Activated naive CD4-positive, alpha-beta T cell treated with Interleukin-2 at 50 U/mL for 16 hours (primary cell): ENCODE measurements at places on chromosomes 13 and 19.

GRCh38 chr13:30585748-30586262 is 31.9 kb upstream of the USPL1 start:
- DNase-seq: no peak

DNA sequence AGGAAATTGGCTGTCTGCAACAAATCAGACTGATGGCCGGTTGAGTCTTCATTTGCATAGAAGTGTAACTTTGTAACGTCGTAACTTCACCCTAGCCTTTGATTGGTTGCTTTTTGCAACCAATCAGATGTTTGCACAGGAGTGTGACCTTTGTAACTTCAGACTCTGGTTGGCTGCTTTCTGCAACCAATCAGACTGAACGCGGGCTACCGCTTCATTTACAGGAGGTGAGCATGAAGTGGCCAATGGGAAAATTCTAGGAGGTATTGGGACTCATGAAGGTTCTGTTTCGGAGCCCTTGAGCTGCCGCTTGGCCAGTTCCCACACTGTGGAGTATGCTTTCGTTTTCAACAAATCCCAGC is 441 bp upstream of the ZNF559 start:
- DNase-seq: peak; percentile 49

GRCh38 chr19:4640247-4641000 is 1.1 kb downstream of the TNFAIP8L1 start:
- no peak for DNase-seq

DNA sequence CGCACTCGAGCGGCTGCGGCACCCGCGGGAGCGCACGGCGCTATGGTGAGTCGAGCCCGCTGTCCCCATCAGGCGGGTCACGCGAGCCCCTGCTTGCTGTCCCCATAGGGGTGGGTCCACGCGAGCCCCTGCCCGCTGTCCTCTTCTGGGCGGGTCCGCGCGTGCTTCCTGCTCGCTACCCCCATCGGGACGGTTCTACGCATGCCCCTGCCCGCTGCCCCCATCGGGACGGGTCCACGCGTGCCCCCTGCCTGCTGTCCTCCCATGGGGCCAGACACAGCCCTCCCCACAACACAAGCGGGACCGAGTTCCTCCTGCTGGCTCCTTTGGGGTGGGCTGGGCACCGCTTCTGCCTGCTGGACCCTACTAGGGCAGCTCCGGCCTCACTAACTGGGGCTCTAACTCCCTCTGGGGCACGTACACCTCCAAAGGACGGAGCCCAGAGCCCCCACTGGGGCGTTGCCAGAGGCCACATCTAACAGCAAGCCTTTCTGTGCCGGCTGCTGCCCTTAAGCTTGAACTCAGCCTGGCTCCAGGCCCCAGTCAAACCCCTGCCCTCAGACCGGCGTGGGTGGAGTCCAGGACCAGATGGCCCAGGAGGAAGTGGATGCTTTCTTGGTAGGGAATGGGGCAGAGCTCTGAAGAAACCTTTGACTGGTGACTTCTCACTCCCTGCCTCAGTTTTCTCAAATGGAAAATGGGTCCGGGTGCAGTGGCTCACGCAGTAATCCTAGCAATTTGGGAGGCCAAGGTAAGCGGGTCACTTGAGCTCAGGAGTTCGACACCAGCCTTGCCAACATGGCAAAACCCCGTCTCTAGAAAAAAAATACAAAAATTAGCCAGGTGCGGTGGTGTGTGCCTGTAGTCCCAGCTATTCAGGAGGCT is 722 bp downstream of the COLGALT1 start:
- peak; percentile 50 for DNase-seq

DNA sequence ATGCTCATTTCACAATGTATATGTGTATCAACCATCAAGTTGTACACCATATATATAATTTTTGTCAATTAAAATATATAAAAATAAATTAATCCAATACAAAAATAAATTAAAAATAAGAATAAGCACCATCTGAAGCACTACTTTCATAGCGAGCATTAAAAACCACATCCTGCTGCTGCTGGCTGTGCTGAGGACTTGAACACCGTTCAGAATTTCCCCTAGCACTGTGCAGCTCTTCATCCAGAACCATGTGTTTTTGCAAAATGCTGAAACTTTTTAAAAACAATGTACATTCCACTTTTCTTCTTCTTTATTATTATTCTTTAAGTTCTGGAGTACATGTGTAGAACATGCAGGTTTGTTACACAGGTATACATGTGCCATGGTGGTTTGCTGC is 40.0 kb upstream of the FOXO1 start:
- no peak for DNase-seq

GRCh38 chr19:7687177-7687576 is 6.5 kb downstream of the TRAPPC5 start:
- DNase-seq: no peak

DNA sequence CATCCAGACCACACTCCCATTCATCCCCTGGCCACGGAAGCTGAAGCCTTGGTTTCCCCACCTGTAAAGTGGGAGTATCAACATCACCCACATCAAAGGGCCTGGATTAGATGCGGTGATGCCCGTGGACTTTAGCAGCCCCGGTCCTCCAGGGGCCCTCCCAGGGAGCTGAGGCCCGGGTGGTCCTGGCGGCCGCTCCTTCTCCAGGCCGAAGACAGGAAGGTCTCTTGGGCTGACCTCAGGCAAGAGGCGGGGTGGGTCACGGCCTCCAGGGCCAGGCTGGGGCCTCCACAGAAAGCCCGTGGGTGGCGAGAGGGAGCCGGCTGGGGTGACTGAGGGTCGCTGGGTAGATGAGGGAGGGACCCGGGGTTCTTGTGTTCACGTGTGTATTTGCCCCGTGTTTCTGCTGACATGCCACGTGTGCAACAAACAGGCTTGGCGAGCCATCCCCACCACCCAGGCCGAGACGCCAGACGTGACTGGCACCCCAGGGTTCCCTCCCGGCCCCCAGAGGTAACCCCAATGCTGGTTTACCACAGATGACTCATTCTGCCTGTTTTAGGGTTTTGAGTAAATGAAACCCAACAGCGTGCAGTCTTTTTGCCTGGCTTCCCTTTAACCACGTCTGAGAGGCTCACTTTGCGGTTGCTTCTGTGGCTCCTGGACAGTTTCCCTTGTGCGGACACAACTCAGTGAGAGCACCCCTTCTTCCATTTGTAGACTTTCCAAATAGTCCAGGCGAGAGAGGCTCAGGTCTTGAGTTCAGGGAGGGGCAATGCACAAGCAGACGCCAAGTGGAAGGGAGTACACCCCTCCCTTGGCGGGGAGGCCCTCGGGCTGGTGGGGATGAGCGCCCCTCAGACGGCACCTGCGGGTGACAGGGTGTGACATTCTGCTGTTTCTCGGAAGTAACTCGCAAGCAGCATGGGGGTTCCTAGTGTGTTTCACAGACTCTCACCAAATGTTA is 42.9 kb downstream of the C13orf46 start:
- DNase-seq: peak; percentile 70

GRCh38 chr13:43770871-43771270 is 15.9 kb downstream of the ENOX1 start:
- no peak for DNase-seq

DNA sequence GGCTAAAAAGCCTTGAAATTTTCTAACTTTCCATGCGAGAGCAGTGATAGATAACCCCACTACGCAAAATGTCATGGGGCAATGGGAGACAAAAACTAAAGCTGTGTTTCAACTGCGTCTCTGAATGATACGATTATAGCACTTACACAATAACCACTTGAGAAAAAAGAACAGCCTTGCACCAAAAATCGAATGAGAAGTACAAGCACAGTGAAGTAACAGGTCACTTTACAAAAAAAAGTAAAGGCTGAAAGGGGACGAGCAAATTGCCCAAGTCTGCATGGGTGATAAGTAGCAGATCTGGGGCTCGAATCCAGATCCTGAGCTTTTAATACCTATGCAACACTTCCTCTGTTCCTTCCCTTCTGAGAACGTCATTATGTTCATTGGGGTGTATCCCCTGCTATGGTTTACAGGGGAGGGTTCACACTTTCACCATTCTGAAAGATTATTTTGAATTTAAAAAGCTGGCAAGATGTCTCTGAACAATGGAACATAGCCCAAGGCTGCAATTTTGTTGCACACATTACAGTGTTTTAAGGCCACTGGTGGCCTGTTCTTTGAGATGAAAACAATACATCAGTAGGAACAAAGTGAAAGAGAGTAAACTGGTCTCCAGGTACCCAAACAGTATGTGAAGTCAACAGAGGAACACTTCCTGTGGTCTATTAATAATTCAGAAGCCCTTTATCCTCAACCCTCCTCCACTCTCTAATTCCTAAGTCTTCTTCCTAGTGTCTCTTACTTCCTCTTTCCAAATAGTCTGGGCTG is 3.2 kb downstream of the CPB2 start:
- no peak for DNase-seq

GRCh38 chr19:37977992-37978391 is 71.0 kb downstream of the SIPA1L3 start:
- no peak for DNase-seq

GRCh38 chr13:22076658-22077057 is 405.8 kb downstream of the FGF9 start:
- no peak for DNase-seq

DNA sequence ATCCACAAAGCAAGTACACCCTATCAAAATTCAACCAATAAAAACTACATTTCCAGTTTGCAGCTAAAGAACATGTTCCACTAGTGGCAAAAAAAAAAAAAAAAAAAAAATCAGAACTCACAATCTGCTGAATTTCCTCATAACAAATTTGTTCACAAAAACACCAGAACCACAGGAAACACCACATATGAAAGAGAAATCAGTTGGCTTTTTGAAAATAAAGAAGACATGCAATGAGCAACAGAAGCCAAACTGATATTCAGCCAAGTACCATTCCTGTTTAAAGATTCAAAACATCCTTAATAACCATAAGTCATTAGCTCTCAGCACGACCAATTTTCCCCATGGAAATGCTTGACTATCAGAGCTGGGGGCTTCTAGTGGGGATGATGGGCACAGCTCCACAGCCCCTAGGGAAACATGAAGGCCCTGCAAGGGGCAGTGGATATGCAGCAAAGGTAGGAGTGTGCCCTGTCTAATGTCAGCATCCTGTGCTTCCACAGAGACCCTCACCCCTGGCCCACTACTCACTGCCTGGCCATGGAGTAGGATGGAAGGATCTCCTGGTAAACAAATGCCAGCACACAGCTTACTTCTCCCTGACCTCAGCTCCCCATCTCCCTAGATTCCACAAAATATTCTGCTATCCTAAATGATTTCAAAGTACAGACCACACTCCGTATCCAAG is 74.0 kb upstream of the DOCK9 start:
- no peak for DNase-seq

GRCh38 chr19:17243830-17244617 is 1.7 kb downstream of the NR2F6 start:
- no peak for DNase-seq

DNA sequence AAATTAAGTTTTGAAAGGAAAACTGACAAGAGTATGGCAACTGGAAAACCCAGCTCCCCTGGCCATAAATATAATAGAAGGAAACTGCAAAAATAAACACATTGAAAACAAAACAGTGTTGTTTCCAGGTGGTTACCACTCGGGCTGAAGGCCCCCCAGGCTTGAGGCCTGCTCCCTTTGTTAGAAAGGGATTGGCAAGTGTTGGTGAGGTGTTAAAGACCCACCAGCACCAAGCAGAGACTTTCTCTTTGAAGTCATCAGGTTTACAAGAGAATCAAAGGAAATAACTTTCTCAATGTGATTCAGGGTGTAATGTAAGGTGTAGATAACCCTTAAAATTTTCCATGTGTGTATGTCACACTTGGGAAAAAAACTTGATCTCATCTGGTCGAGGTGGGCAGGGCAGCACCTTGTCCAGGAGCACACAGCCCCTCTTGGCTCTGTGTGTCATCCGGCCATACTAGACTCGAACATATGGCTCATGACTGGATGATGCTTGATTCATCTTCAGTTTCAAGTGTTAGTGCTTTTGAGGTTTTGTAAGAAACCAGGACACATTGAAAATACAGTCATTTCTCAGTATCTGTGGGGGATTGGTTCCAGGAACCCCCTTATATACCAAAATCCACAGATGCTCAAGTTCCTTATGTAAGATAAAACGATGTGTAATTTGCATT is 7.8 kb downstream of the ACTN4 start:
- peak; percentile 53 for DNase-seq

DNA sequence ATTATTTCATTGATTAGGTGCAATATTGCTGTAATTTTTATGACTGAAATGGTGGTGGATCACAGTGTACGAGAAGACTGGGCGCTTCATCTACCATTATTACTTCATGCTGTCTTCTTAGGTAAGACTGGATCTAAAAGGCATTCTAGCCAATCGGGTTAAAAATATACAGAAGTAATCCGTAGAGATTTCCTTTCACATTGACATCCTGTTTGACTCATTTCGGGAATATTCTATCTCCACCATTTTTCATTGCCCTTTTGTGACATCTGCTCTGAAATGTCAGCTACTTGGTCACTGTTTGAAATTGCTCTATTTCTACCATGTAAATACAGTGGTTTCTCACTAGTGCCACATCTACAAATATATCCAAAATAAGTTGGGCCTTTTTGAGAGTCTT is 90.2 kb downstream of the ZAR1L start:
- DNase-seq: no peak
